A549 treated with AZD2906 at 1 μM for 4 hours (cell line): ENCODE measurements at places on chromosomes 5 and 9. TPM values are rescaled to one million over a fixed set of nuclear protein-coding genes. Genes with fewer than 3 reads are reported as not detected.

PCBD2 gene
- total RNA-seq, result 9.7 to 11.2 TPM (median 10.7 TPM) in 5 replicates

LEAP2 gene
- 0.43 to 1.2 TPM (median 0.65 TPM) in 5 replicates for total RNA-seq

CHSY3 gene
- 0.06 to 0.09 TPM (median 0.07 TPM) in 5 replicates for total RNA-seq

IER5L gene
- total RNA-seq, result 19.5 to 45.1 TPM (median 41.1 TPM) in 5 replicates

SPDL1 gene
- 46.3 to 71.2 TPM (median 47.5 TPM) in 5 replicates for total RNA-seq

GHR gene
- 0.02 to 0.05 TPM (median 0.02 TPM) in 5 replicates for total RNA-seq

HNRNPA0 gene
- total RNA-seq, result 46.7 to 52.8 TPM (median 52.1 TPM) in 5 replicates

C1QTNF2 gene
- 0.04 to 0.16 TPM (median 0.09 TPM) in 5 replicates for total RNA-seq

GNG10 gene
- 65.3 to 70.9 TPM (median 67.7 TPM) in 5 replicates for total RNA-seq

FANCC gene
- 10.5 to 12.3 TPM (median 11.7 TPM) in 5 replicates for total RNA-seq

CDKN2AIPNL gene
- total RNA-seq, result 36.5 to 43.1 TPM (median 41.6 TPM) in 5 replicates

DPH7 gene
- total RNA-seq, result 25.2 to 31.2 TPM (median 29.7 TPM) in 5 replicates

MYMK gene
- total RNA-seq, result not detected in 5 replicates

NUTM2F gene
- 0.02 TPM in 1 of 5 replicates, not detected in the others for total RNA-seq

TEX48 gene
- not detected in 5 replicates for total RNA-seq

NKD2 gene
- total RNA-seq, result 17.9 to 25.5 TPM (median 24.3 TPM) in 5 replicates

HTR4 gene
- total RNA-seq, result not detected in 5 replicates

SH3PXD2B gene
- total RNA-seq, result 16.2 to 19.7 TPM (median 19.4 TPM) in 5 replicates

ENTREP1 gene
- 0.74 to 0.80 TPM (median 0.78 TPM) in 5 replicates for total RNA-seq

FRMD3 gene
- total RNA-seq, result 4.8 to 5.8 TPM (median 5.4 TPM) in 5 replicates

MEGF9 gene
- total RNA-seq, result 16.3 to 22.1 TPM (median 18.9 TPM) in 5 replicates

CDX1 gene
- total RNA-seq, result 0.06 to 0.07 TPM in 2 of 5 replicates, not detected in the others

SPINK4 gene
- not detected in 5 replicates for total RNA-seq

PCDHA9 gene
- total RNA-seq, result 0.01 TPM in 2 of 5 replicates, not detected in the others

ARSI gene
- total RNA-seq, result 30.6 to 37.4 TPM (median 32.4 TPM) in 5 replicates

TRAF1 gene
- total RNA-seq, result 1.6 to 2.3 TPM (median 1.9 TPM) in 5 replicates

ADAMTS6 gene
- 0.03 to 0.08 TPM (median 0.06 TPM) in 4 of 5 replicates, not detected in the other for total RNA-seq

LRRC70 gene
- total RNA-seq, result 0.11 to 0.31 TPM (median 0.13 TPM) in 5 replicates

C1QTNF3 gene
- total RNA-seq, result 0.11 to 0.20 TPM (median 0.18 TPM) in 5 replicates
